SK-N-SH (cell line): ENCODE measurements at places on chromosomes 13 and 19.

DNA sequence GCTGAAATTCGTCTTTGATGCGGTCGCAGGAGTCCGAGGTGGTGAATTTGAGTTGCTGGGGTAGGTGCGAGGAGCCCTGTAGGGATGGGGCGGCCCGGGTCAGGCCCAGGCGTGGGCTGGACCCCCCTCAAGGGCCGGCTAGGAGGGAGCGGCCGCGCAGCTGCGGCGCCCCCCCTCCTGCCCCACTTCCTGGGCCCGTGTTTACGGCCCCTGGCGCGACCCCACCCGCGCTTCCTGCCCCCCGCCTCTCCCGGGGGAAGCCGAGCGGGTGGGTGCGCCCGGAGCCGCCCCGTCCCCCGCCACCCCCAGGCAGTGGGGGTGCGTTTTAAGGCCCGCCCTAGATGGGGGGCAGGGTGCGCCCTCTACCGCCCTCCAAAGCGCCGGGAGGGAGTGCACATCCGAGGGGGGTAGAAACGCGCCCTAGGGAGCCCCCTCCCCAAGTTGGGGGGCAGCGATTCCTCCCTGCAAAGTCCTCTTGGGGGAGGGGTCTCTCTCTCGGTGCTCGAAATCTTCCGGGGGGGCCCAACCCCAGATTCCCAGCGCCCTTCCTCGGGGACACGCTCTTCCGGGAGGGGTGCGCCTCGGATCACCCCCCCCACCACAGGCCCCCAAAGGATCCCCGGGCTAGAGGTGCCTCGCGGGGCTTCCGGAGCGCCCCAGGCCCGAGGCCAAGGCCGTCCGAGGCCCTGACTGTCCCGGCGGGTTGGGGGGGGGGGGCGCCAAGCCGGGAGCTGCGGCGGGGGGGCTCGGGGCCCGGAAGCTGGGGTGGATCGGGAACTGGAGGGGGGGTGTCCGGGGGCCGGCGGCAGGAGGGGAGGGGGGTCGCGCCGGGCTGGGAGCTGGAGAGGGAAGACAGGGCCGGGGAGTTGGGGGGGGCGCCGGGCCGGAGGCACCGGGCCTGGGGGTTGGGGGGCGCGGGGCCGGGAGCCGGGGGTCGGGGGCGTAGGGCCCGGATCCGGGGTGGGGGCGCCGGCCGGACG, 823 bp downstream of the TLE5 start:
- DNase-seq: peak; percentile 86

GRCh38 chr19:48455171-48455907, at the start of gene KCNJ14:
KCNJ14 (plus strand) TSS chr19:48455574; CDS start chr19:48461725, 6,151 bp downstream.
- no peak for DNase-seq

DNA sequence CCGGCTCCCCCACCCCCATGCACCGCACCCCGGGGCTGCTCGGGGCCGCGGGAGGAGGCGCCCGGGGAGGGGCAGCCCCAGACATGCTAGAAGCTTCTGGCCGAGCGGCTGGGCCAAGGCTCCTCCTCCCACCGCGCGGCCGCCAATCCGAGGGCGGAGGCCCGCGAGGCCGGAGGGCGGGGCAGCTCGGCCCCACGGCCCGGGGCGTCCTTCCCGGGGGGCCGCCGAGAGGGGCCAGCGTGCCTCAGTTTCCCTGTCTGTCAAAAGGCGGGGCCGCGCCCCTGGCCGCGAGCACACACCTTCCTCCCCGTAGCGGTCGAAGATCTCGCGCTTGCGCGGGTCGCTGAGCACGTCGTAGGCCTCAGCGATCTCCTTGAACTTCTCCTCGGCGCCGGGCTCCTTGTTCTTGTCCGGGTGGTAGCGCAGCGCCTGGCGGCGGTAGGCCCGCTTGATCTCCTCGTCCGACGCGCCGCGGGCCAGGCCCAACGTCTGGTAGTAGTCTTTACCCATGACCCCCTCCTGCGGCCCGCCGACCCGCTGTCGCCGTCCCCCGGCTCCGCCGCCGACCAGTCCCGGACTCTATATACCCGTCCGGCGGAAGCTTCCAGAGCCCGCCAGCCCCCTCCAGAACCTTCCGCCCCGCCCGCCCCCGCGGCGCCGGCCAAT, at the start of gene DNAJB1:
TSS of gene DNAJB1 (minus strand) at position 558 of the 666 bp plus-strand sequence. CDS start at position 510, 48 bp downstream.
- DNase-seq: peak; percentile 94

- no peak for DNase-seq
These were observed 6.8 kb downstream of the LILRA1 start for GRCh38 chr19:54600212-54600611.

DNA sequence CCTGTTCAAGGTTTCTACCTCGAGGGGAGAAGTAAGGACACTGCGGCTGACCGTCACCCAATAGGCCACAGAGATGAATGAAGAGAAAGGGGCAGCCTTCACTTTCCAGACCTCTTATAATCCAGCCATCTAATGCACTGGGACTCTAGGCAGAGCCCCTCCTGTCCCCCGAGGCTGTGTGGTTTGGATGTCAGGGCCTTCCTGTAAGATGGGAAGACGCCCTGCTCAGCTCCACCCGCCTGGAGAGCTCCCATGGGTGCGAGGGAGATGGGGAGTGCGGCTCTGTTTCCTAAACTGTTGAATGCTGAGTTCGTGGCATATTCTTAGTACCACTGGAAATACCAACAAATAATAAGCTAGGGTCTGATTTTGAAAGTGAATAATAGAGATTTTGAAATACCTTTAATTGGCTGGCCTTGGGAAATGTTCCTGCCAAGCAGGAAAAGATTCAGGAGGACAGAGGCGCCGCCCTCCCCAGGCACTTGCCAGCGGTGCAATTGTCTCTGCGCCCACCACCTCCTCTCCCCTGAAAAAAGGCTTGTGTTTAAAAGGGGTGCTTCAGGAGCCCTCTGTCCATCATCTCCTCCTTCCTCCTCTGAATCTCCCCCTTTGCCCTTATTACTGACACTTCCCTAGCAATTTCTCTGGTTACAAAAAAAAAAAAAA, 85.4 kb upstream of the GPR183 start:
- DNase-seq: no peak
